ENCODE measurements at places on chromosomes 11 and 22.

DNA sequence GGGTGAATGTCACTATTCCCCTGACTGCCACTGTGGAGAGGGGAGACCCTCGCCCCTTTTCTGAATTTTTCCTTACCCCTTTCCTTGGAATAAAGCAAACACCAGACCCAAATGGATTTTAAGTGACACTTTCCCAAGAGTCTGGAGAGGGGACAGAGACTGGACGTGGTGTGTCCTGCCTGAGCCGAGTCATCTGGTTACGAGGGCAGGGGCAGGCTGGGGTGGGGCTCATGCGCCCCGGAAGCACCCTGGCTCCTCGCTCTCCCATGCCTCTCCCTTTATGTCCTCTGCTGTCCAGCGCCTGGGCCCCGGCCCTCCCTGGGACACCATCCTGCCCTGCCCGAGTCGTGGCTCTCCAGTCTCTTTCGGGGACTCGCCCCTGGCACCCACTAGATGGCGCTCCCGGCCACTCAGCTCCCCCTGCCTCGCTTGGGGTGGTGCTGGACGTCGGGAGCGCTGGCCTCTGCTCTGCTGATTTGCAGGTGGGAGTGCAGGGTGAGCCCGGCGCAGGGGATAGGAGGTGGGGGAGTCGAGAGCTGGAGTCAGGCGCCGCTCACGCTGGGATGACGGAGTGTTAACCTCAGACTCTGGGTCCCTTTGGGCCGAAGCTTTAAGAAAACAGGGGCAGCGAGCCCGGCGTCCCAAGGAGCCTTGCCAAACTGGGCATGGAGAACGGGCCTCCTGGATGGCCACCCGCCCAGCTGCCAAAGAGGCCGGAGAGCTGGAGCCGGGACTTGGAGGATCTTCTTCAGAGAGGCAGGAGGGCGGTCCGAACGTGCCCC is 89.8 kb downstream of the RPS6KA4 start:
- H3K36me3 ChIP-seq, result no peaks in the 10 kb centered on the region
- no peak overlapping the region for H3K27ac ChIP-seq
- ATAC-seq, result peak; percentile 88
- peak overlapping the region; percentile 80 for H3K4me3 ChIP-seq
- H3K27me3 ChIP-seq, result peaks cover 8% of the 10 kb centered on the region
- H3K4me1 ChIP-seq, result peaks cover 5% of the 10 kb centered on the region

DNA sequence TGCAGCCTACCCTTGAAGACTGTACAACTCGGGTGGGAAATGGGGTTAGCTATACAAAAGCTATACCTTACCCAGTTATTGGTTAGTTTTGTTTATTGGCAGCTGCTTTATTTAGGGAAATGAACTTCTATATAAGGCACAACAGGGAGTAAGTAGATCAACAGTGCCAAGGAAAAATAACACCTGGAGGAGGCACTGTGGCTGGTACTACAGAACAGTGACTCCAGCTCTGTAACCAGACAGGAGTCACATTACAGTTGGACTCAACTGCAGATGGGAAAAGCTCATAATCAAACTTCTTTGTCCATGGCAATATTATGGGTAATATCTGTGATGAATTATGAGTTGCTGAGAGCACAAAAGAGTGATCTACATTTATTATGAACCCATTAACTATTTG is 14.0 kb downstream of the P4HA3 start:
- peaks cover 7% of the 10 kb centered on the region for H3K4me1 ChIP-seq
- peaks cover 13% of the 10 kb centered on the region for H3K27me3 ChIP-seq
- H3K36me3 ChIP-seq, result no peaks in the 10 kb centered on the region
- no peak overlapping the region for H3K27ac ChIP-seq
- ATAC-seq, result no peak
- H3K4me3 ChIP-seq, result no peak overlapping the region

GRCh38 chr11:102553835-102554282 is 23.3 kb upstream of the MMP7 start:
- no peaks in the 10 kb centered on the region for H3K27me3 ChIP-seq
- no peak for ATAC-seq
- H3K27ac ChIP-seq, result no peak overlapping the region
- H3K4me1 ChIP-seq, result no peaks in the 10 kb centered on the region
- no peaks in the 10 kb centered on the region for H3K36me3 ChIP-seq
- no peak overlapping the region for H3K4me3 ChIP-seq

DNA sequence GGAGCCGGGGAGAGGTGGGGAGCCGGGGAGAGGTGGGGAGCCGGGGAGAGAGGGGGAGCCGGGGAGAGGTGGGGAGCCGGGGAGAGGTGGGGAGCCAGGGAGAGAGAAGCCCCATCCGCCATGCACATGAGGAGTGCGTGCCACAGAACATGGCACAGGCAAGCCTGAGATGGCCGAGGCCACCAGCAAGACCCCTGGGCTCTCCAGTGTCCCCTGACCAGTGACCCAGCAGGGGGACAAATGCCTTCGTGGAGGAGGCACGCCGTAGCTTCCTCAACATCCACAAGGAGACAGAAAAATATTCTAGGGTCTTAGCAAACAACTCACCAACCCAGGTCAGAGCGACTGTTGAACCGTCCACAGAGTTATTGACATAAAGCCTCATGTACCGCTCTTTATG is 618.8 kb downstream of the TBC1D22A start:
- peaks cover 11% of the 10 kb centered on the region for H3K4me1 ChIP-seq
- H3K27me3 ChIP-seq, result peaks cover 6% of the 10 kb centered on the region
- H3K36me3 ChIP-seq, result no peaks in the 10 kb centered on the region
- ATAC-seq, result no peak
- H3K27ac ChIP-seq, result no peak overlapping the region

DNA sequence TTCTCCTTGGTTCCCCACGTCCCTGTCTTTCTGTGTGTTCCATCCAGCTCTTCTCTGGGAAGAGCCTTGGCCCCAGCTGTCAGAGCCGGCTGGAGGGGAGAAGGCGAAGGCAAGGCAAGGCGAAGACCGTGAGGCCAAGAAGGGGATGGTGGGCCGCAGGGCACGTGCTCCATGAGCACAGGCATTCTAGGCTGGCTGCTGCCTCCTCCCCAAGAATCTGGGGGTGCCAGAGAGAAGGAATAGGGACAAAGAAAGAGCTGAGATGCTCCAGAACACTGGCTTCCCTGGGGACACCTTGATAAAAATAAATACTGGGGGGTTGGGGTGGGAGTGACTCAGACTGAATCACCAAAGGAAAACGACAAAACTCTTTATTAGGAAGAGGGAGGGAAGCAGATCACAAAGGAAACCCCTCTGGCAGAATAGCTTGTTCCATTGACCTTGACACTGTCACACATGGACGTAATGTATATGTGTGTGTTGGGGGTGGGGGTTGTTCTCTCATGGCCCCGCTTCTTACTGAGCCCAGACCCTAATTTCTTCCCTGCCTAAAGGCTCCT is 52.5 kb downstream of the NECTIN1 start:
- no peaks in the 10 kb centered on the region for H3K36me3 ChIP-seq
- no peak overlapping the region for H3K4me3 ChIP-seq
- ATAC-seq, result no peak

GRCh38 chr11:93939084-93939760 is 81.9 kb upstream of the HEPHL1 start:
- H3K36me3 ChIP-seq, result no peaks in the 10 kb centered on the region
- H3K4me1 ChIP-seq, result no peaks in the 10 kb centered on the region
- no peak for ATAC-seq
- no peak overlapping the region for H3K4me3 ChIP-seq
- peaks cover 20% of the 10 kb centered on the region for H3K27me3 ChIP-seq

GRCh38 chr11:66864924-66865697 is 8.2 kb downstream of the LRFN4 start:
- no peak overlapping the region for H3K27ac ChIP-seq
- no peaks in the 10 kb centered on the region for H3K4me1 ChIP-seq
- H3K4me3 ChIP-seq, result no peak overlapping the region
- ATAC-seq, result no peak
- H3K27me3 ChIP-seq, result no peaks in the 10 kb centered on the region
- no peaks in the 10 kb centered on the region for H3K36me3 ChIP-seq

GRCh38 chr11:44759743-44760476 is 33.1 kb downstream of the TSPAN18 start:
- H3K4me3 ChIP-seq, result no peak overlapping the region
- no peaks in the 10 kb centered on the region for H3K36me3 ChIP-seq
- H3K27me3 ChIP-seq, result no peaks in the 10 kb centered on the region
- H3K27ac ChIP-seq, result no peak overlapping the region

- no peaks in the 10 kb centered on the region for H3K4me1 ChIP-seq
- H3K36me3 ChIP-seq, result no peaks in the 10 kb centered on the region
- no peak overlapping the region for H3K27ac ChIP-seq
- no peak for ATAC-seq
- no peak overlapping the region for H3K4me3 ChIP-seq
These were observed 59.0 kb downstream of the SYN3 start for GRCh38 chr22:32999039-32999815.

GRCh38 chr11:120209746-120210625 is 846 bp upstream of the OAF start:
- ATAC-seq, result no peak
- no peaks in the 10 kb centered on the region for H3K36me3 ChIP-seq
- H3K4me1 ChIP-seq, result peaks cover 4% of the 10 kb centered on the region
- H3K27ac ChIP-seq, result no peak overlapping the region
- peaks cover 31% of the 10 kb centered on the region for H3K27me3 ChIP-seq
- H3K4me3 ChIP-seq, result peak overlapping the region; percentile 84

DNA sequence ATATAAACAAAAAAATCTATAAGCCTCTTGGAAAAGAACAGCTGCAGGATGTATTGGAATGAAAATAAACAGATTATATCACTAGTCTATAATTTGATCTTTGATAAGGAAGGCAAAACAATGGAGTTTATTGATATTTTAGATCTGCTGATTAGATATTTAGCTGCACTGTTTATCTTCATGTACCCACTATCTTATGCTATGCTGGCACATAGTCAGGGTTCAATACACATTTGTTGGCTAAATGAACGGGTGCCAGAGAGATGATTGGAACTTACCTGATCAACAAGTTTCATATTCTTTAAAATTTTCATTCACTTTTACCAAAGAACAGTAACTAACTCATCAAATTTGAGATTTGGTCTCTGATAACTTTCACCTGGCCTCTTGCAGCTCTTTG is 26.9 kb downstream of the MMP20 start:
- H3K36me3 ChIP-seq, result no peaks in the 10 kb centered on the region
- H3K4me3 ChIP-seq, result no peak overlapping the region
- peaks cover 9% of the 10 kb centered on the region for H3K27me3 ChIP-seq

- no peak overlapping the region for H3K27ac ChIP-seq
- no peak overlapping the region for H3K4me3 ChIP-seq
- no peak for ATAC-seq
These were observed 182.7 kb upstream of the SNX19 start for GRCh38 chr11:131099013-131099412.

- H3K27ac ChIP-seq, result peak overlapping the region; percentile 93
- H3K27me3 ChIP-seq, result no peaks in the 10 kb centered on the region
- H3K36me3 ChIP-seq, result no peaks in the 10 kb centered on the region
- peaks cover 35% of the 10 kb centered on the region for H3K4me1 ChIP-seq
- peak overlapping the region; percentile 66 for H3K4me3 ChIP-seq
These were observed 16.1 kb upstream of the EED start for GRCh38 chr11:86228269-86229038.

DNA sequence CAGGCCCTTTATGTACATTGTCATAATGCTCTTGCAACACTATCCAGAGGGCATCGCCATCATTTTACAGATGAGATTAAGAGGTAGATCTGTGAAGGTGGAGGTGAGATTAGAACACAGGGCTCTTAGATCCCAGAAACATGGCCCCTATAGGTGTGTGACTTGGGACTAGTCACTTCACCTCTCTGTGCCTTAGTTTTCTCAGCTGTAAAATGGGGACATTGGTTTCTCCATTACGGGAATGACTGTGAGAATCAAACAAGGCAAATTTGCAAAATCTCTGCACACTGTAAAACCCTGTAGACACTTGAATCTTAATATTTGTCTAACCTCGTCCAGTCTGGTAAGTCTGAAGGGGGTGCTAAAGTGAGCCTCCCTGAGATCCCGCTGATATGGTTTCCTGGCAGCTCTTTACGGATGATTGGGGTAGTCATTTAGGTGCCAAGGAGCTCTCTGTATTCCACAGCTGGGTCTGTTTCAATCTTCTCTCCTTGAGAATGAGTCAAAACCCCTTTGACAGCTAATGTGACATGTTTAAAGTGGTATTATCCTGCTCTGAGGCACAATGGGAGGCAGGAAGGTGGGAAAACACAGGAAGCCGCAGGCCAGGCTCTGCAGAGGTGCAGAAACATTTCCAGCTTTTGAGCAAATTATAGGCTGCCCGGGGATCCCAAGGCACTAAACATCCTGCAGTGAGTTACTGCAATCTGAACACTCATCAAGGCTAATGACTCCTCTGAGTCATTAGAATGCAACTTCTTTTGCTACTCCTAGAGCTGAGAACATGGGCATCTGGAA is 140.8 kb downstream of the CCDC81 start:
- H3K4me1 ChIP-seq, result no peaks in the 10 kb centered on the region
- no peaks in the 10 kb centered on the region for H3K36me3 ChIP-seq
- H3K4me3 ChIP-seq, result no peak overlapping the region
- H3K27ac ChIP-seq, result no peak overlapping the region
- ATAC-seq, result no peak

GRCh38 chr22:35257002-35257320 is 332 bp upstream of the HMGXB4 start:
- H3K27ac ChIP-seq, result peak overlapping the region; percentile 92
- peak overlapping the region; percentile 93 for H3K4me3 ChIP-seq
- no peaks in the 10 kb centered on the region for H3K27me3 ChIP-seq
- peaks cover 22% of the 10 kb centered on the region for H3K4me1 ChIP-seq

GRCh38 chr11:37110385-37110784 is 512.3 kb upstream of the RAG2 start:
- H3K4me1 ChIP-seq, result no peaks in the 10 kb centered on the region
- H3K27me3 ChIP-seq, result no peaks in the 10 kb centered on the region
- no peak overlapping the region for H3K27ac ChIP-seq
- H3K4me3 ChIP-seq, result no peak overlapping the region
- no peaks in the 10 kb centered on the region for H3K36me3 ChIP-seq
- ATAC-seq, result no peak

- no peak for ATAC-seq
- H3K27me3 ChIP-seq, result no peaks in the 10 kb centered on the region
- no peaks in the 10 kb centered on the region for H3K4me1 ChIP-seq
- H3K4me3 ChIP-seq, result no peak within 1 kb of the TSS
These were observed at the start of gene FREY1 for GRCh38 chr11:45906965-45907611. TSS of gene FREY1 (minus strand) at chr11:45907271. CDS start at chr11:45907245, 26 bp downstream.

- H3K4me3 ChIP-seq, result no peak overlapping the region
- no peaks in the 10 kb centered on the region for H3K36me3 ChIP-seq
- no peak for ATAC-seq
- H3K4me1 ChIP-seq, result no peaks in the 10 kb centered on the region
- H3K27ac ChIP-seq, result no peak overlapping the region
These were observed 15.8 kb upstream of the GPHA2 start for GRCh38 chr11:64951529-64951928.

Data from activated T-helper 17 cell treated with anti-CD3 and anti-CD28 coated beads, Interleukin-2, amount 50 U/mL, for 72 hours (primary cell).